CD8-positive, alpha-beta memory T cell (primary cell): ENCODE measurements at places on chromosomes 2 and 18.

GRCh38 chr2:207230261-207231105 is 64.7 kb upstream of the KLF7 start:
- DNase-seq = no peak

- no peak for DNase-seq
Measured at GRCh38 chr2:71880846-71881610, 266.6 kb downstream of the CYP26B1 start.

GRCh38 chr2:48933828-48934497 is 178.4 kb upstream of the LHCGR start:
- DNase-seq = no peak

GRCh38 chr2:217142649-217143266 is 282.9 kb upstream of the TNP1 start:
- no peak for DNase-seq

DNA sequence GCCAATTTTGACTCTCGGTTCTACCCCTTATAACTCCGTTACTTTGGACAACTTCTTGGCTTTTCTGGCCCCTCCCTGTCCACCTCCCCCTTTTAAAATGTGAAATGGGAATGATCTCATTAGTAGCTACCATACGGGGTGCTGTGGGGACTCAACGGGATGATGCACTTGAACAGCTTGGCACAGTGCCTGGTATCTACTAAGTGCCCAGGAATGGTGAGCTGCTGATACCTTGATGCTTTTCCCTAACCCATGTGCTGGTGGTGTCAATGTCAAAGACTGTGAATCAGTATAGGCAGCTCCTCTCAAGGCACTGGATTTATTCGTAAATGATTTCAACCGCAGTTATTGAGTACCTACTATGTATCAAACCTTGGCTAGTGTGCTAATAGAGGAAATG is 204.2 kb downstream of the LOXHD1 start:
- no peak for DNase-seq

GRCh38 chr2:189159717-189160116 is 19.8 kb downstream of the COL5A2 start:
- DNase-seq = no peak

GRCh38 chr2:106812383-106812782 is 73.6 kb downstream of the ST6GAL2 start:
- no peak for DNase-seq

DNA sequence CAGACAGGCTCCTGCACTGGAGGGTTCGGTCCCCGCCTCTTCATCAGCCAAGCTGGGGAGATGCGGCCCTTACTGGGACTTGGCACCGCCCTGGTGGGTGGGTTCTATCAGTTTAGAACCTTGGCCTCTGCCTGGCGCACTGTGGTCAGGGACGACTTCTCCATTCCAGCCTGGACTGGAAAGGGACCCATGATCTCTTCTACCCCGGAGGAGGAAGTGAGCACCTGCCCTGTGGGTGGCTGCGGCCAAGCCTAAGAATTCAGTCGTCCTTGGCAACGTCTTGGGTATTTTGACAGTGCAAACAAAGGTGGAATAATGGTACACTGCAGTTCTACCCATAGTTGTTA is 106.9 kb upstream of the CD302 start:
- DNase-seq = no peak

DNA sequence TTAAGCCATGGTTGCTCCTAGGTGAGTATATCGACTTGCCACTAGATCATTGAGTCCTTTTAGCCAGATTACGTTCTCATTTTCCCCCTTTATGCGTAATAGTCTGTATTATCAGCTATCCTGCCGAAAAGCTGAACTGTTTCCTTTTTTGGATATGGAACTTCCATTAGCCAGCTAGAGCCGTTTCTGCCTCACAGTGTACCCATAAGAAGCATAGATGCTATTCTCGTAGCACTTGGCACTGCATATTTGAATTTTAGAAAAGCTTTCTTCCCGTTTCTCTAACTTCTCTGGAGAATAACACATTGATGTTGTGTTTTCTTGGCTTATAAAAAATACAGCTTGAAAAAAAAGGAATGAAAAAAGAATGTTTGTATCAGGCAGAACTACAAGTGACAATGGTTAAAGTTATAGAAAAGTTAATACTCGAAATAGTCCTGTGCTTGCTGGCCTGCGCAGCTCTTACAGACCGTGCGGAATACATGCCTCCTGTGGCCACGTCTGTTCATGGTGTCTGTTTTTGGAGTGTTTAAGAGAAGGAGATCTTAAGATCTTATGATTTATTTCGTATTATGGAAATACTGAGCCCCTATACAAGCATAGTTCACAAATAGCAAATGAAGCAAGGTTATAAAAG is 710 bp downstream of the DUSP19 start:
- no peak for DNase-seq

GRCh38 chr18:56067969-56068671 is 480.1 kb upstream of the TCF4 start:
- DNase-seq = no peak

DNA sequence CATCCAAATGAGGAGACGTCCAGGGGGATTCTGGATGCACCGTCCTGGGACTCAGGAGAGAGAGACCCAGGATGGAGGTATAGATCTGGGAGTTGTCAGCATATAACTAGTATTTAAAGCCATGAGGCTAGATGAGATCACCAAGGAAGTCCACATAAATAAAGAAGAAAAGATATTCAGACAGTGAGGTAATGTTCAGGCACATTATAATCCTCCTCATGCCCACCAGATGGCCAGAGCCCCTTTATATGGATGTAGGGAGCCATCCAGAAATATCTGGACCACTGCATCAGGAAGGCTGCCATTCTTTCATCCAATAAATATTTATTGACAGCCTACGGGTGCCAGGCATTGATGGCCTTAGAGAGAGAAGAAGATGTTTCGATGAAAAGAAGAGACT is 21.2 kb upstream of the NCKAP5 start:
- no peak for DNase-seq

DNA sequence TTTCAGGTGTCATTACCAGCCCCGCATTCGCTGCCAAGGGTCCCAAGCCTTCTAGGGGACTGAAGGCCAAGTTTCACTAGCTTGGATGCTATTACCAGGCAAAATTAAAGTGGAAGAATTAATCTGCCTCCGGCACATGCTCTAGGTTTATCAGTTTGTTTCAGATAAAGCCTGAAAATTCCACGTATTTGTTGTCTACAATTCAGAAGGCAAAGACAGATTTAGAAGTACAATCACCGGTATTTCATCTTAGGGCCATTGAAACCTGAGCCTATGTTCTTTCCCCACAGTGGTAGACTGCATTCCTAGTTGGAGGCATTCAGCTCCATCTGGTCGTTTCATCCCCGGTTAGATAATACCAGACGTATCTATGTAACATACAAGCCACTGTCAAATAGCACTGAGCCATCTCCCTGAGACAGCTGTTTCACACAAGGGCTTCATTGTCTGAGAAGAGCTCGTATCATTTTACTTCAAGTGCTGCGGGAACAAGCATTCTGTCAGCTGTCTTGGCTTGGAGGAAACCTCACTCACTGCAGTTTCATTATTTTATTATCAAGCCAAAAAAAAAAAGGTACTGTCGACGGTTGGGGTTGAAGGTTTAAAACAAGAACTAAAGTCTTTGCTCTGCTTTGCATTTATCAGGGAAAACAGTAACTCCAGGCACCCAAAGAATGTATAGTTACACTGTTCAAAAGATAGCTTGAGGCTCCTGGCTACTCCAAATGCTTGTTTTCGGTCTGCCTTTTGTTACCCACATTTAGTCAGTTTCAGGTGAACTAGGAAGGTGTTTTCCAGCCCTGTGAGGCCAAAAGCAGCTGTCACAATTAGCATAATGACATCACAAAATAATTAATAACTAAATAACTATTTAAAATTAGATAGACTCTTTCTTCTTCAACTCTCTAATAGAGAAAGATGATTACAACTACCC is 76.7 kb downstream of the TGIF1 start:
- no peak for DNase-seq

GRCh38 chr18:76490670-76491472 is 4.2 kb downstream of the ZNF516 start:
- peak; percentile 54 for DNase-seq

DNA sequence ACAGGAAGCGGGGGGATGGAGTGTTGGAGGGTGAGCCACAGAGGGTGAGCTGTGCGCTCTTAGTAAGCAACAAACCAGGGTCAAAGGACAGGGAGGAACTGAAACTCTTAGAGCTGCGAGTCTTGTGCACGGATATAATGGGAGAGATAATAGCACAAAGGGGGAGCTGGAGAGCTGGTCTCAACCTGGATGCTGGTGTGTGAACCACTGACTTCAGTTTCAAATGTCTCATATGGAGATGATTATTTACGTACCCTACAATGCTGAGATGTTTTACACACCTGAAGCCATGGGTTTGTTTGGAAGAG is 35.9 kb downstream of the PTGR3 start:
- DNase-seq = no peak

DNA sequence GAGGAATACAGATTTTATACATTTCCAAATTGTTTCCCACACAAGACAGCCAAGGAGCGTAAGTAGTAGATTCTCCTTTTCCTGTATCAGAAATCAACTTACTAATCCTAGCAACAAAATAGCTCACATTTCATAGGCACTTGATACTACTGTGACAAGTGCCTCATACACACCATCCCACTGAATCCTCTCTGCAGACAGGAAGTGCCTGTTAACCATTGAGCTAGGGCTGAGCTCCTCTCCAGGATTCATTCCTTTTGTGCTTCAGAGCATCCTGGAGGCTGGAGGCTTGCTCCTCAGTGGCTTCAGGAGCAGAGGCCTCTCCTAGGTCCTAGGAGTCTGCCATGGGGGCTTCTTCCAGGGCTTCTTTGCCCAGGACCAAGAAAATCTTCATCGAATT is 20.8 kb upstream of the ZNF396 start:
- DNase-seq = no peak

DNA sequence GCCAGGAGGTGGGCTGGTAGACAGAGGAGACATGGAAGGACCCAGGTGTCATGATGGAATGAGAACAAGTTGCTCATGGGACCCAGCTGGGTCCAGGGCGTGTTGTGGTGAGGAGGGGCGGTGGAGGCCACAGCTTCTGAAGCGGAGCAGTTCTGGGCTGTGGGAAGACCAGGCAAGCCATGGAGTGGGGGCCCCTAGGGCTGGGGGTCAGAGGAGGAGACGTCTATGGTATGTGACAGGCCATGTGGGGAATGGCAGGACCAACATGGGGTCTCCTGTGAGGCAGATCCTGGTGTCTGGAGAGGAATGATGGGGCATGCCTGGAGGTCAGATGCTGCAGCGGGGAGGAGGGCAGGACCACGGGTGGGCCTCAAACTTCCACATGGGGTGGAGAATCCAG is 16.9 kb downstream of the MYO7B start:
- DNase-seq = no peak
